Cerebellar nuclear complex (tissue), 1 donor: ENCODE measurements at places on chromosomes 13 and 19.

- no peak for DNase-seq
Measured at GRCh38 chr13:27375686-27376326, 48.6 kb upstream of the GTF3A start.

- no peak for DNase-seq
Measured at GRCh38 chr13:114298866-114299265, 15.4 kb upstream of the CHAMP1 start.

GRCh38 chr19:19464339-19465098, 50.8 kb downstream of the TSSK6 start:
- DNase-seq = no peak

DNA sequence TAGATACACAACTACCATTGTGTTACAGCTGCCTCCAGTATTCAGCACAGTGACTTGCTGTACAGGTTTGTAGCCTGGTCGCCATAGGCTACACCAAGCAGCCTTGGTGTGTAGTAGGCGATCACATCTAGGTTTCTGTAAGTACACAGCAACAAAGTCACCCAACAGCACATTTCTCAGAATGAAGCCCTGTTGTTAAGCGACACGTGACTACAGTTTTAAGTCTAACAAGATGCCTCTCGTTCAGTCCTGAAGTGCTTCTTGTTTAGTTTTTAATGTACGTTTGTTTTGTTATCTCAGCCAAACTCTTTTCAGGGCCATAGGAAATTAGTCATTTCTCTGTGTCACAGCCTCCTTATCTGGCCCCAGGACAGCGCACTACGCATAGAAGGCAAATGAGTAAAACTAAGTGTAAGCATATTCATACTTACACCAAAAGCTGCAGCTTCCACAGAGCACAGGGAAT, 50.0 kb upstream of the GPR183 start:
- no peak for DNase-seq

GRCh38 chr19:35461060-35461459, 13.0 kb downstream of the FFAR2 start:
- DNase-seq = no peak

DNA sequence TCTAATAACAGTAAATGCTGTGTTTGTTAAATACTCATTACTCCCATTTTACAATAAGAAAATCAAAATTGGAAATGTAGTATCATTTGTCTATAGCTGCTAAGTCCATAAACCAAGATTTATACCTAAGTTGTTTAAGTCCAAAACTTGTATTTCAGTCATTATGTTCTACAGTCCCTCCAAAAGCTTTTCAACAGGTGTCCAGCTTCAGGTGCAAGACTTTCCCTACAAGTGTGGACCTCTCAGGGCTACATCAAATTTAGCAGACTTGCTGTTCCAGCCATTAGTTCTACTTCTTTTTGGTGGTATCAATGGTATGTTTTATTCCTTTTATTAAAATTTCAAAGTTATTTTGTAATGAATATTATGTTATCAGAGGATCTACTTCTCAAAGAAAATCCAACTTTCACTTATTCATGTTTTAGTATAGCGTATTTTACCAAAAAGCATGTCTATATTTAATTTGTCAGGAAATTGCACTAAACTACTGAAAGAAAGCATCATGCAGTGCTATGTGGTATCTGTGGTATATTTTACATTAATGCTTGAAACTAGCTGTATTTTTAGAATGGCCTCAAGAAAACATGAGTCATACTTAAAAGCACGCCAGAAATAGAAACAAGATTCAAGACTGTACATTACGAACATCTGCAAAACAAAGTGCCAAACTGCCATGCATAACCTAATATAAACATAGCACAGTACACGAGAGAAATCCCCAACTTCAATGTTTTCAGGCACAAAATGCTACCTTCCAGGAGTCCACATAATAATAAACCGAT, 44.5 kb downstream of the VWA8 start:
- DNase-seq = no peak
